ENCODE measurements at places on chromosomes 1 and 21. TPM values are rescaled to one million over a fixed set of nuclear protein-coding genes. Genes with fewer than 3 reads are reported as not detected.

FMOD gene
- 6.5 TPM for total RNA-seq

AADACL4 gene
- total RNA-seq: not detected

ZMYND12 gene
- 1.4 TPM for total RNA-seq

HSPB7 gene
- total RNA-seq: 3.3 TPM

CREG1 gene
- 33.4 TPM for total RNA-seq

OR6K3 gene
- not detected for total RNA-seq

PALMD gene
- 31.9 TPM for total RNA-seq

TMEM52 gene
- 0.19 TPM for total RNA-seq

MRAP gene
- total RNA-seq: not detected

SEC16B gene
- 1.7 TPM for total RNA-seq

NMNAT2 gene
- 10.4 TPM for total RNA-seq
